Amygdala (tissue), 56 donors: ENCODE measurements at places on chromosomes 11 and 22.

- no peak for DNase-seq
Measured at GRCh38 chr11:5229796-5230195, 2.9 kb upstream of the HBB start.

- DNase-seq, result no peak
Measured at GRCh38 chr22:43897751-43898261, 6.0 kb upstream of the PNPLA5 start.

DNA sequence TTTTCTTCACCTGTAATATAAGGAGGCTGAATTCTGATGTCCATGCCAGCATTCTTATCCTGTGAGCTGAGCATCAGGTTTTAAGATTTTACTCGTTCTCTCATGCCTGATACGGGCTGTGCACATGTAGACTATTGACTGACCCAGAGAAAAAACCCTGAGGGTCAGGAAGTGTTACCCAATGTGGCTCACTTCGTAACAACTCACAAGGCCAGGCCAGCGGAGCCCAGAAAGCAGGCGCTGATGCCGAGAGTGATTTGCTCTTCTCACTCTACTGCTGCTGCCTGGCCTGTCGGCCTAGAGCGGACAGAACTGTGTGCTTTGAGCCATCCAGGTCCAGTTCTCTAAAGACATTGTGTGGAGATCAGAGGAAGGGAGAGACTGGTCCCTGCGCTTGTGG lies 10.8 kb downstream of the THYN1 start:
- no peak for DNase-seq

- DNase-seq, result no peak
Measured at GRCh38 chr11:35559949-35560348, 34.5 kb upstream of the PAMR1 start.

DNA sequence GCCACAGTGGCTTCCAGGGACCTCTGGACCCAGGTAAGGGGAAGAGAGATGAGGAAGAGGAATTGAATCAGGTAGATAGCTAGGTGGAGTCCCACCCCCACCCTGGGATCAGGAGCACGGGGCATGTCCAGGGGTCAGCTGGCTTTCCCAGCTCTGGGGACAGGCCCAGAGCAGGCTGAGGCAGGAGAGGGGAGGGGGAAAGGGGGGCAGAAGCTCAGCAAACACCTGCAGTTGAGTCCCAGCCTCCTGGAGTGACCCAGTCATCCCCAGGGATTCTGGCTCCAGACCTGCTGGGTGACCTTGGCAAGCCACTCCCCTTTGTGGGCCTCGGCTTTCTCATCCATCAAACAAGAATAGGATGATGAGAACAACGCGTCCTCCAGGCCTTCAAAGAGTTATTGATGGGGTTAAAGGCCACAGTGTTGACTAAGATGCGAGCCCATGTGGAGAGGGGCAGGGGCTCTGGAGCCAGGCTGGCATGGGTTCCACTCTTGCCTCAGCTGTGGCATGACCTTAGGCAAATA lies 16.0 kb downstream of the STARD10 start:
- no peak for DNase-seq

DNA sequence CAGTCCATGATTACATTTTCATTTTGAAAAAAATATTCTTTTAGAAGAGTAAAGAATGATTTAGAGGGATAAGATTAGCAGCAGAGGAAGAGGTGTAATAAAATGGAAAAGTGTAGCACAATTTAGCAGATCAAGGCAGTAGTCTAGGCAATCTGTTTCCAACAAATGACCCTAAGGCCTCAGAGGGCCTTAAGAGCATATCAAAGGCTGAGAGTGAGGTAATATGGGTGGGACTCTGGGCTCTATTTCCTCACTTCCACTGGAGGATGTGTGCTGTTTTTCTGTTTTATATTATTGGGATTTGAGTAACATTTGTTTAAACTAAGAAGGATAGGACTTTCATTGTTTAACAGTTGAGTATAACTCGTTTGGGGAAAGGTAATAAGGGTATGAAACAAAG lies 28.8 kb downstream of the CCDC81 start:
- DNase-seq, result no peak

GRCh38 chr11:125679397-125679796 lies 1.2 kb downstream of the ACRV1 start:
- DNase-seq, result no peak

DNA sequence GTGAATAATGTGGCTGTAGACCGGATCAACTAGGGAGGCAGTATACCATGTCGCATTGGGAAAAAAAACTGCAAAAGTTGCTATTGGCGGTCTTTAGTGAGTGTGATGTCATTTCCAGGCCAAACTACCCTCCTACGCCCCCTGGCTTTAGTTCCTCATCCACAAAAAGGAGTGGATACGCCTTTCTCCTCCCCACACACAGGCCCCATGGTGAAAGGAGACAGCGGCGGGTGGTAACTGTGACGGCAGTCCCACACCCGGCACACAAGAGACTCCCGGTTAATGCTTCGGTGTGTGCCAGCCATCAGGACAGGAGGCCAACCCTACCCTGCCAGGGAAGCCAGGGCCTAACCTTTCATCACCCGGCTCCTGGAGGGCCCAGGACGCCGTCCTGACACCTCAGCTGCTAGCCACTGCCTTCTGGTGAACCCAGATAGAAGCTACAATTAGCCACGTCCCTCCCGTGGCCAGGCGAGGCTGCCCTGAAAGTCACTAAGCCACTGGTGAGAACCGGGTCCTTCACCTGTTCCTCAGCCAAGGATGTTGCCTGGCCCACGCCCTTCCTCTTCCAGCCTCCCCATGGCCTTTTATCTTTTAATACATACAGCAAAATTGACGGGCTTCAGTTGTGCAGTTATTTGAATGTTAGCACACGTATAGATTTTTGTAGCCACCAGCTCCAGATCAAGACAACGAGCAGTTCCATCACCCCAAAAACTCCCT lies 10.8 kb downstream of the TP53I11 start:
- no peak for DNase-seq

DNA sequence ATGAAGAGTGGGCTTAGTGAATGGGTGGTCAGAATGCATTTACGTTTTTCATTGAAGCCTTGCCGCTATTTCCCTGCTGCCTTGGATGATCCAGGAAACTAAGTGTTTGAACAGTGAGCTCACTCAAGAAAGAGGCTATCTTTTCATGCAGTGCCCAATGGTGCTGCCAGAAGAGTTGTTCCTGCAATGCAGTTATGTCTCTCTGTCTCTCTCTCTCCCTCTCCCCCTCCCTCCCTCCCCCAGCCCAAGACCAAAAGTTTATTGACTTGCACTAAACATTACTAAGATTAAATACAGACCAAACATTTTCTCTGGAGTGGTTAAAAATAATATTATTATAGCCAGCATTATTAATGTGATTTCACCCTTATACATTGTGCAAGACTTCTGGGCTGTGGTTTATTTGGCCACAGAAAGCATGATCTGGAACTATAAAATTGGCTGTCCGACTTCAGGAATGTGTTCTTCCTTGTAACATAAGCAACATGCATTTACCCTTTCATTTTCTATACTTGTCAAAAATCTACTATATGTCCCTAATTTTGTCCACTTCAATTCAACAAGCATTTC lies 6.6 kb upstream of the FUT4 start:
- DNase-seq, result no peak

- DNase-seq, result no peak
Measured at GRCh38 chr22:32692371-32692770, 109.1 kb upstream of the TIMP3 start.

GRCh38 chr22:31891366-31892079 lies 52.8 kb upstream of the YWHAH start:
- DNase-seq, result no peak

DNA sequence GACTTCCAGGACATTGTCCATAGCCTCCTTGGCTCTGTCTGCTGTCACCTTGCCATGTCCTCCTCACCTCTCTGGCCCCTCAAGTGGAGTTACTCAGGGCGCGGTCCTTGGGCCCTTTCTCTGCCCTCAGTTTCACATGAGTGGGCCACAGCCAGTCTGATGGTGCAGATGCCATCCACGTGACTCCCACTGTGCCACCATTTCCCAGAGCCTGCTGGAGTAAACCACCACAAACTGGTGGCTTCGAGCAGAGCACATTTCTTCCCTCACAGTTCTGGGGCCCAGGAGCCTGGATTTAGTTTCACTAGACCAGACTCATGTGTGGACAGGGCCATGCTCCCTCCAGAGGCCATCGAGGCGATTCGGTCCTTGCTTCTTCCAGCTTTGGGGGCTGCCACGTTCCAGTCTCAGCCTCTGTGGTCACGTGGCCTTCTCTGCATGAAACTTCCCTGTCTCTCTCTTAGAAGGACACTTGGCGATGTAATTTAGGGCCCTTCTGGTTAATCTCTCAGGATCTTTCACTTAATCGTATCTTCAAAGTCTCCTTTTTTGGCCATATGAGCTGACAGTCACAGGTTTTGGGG lies 14.6 kb downstream of the SMARCB1 start:
- DNase-seq, result no peak

DNA sequence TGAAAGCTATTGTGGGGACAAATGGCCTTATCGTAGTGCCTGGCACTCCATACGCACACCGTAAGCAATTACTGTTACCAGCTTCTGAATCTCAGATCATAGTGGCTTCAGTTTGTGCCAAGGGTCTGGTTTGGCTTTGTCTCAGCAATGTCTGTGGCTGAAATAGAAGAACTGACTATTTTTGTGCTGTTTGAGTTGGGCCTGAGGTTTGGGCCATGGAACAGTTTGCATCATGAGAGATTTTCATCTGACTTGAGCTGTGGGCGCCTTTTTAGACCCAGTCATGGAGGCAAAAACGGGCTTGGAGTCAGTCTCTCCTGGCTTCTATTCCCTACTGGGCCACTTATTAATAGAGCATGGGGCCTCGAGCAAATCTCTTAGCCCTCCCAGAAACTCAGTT lies 121.1 kb upstream of the CRYBB3 start:
- DNase-seq, result no peak
